ENCODE measurements at places on chromosomes 7 and 10. TPM values are rescaled to one million over a fixed set of nuclear protein-coding genes. Genes with fewer than 3 reads are reported as not detected.
A peak's percentile ranks its signal among the peaks of the same experiment; 100 is the strongest.

DNA sequence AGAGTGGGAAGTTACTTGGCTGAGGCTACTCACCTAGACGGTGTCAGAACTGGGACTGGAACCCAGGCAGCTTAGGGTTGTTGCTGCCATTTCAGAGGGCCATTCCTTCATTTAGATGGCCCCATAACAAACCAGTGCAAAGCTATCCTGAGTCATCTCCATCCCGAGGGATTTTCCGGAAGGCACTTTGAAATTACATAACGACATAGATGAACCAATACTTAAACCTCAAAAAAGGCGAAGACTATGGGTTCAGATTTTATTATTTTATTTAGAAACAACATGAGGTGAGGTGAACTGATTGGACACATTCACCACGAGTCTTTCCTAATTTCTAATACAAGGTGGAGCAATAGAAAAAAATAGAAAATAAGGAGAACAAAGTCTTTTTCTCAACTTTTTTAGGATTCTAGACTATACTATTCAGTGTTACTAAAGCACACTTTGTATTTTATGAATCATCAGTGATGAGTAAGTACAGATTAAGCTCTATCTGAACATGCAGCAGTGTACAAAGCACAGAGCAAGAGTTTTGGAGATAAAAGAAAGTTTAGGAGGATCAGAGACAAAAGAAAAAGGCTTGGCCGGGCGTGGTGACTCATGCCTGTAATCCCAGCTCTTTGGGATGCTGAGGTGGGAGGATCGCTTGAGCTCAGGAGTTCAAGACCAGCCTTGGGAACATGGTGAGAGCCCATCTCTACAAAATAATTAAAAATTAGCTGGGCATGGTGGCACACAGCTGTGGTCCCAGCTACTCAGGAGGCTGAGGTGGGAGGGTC, 79.5 kb upstream of the SVIL start:
- DNase-seq = no peak

DNA sequence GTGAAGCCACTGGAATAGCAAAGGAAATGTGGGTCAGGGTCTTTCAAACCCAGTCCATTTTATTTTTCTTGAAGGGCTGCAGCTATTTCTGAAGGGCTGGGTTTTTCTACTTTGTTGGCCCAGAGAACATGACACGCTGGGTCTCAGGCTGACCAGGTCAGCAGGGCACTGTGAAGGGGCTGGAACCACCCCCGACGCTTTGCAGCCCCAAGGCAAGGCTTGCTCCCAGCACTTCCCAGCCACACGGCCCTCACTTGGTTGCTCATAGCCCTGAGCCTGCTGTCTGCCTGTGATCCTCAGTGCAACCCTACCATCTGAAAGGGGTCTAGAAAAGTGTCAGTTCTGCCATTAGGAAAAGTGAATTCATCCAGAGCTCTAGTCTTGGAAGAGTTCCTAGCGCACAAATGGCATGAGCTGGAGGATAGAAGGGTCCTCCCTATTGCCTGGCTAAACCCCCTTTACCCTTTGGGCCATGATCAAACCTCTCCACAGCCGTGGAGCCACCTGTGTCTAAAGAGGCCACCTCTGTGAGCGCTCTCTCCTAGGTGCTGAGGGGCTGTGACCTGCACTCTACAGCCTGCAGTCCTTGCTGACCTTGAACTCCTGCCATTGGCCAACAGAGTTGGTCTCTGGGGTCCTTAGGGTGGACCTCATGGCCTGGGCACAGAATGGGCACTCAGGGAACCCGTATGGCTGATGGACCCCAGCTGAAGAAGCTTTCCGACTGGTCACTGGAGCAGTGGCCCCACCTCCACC, 132.0 kb downstream of the RGS10 start:
- DNase-seq = no peak

DNA sequence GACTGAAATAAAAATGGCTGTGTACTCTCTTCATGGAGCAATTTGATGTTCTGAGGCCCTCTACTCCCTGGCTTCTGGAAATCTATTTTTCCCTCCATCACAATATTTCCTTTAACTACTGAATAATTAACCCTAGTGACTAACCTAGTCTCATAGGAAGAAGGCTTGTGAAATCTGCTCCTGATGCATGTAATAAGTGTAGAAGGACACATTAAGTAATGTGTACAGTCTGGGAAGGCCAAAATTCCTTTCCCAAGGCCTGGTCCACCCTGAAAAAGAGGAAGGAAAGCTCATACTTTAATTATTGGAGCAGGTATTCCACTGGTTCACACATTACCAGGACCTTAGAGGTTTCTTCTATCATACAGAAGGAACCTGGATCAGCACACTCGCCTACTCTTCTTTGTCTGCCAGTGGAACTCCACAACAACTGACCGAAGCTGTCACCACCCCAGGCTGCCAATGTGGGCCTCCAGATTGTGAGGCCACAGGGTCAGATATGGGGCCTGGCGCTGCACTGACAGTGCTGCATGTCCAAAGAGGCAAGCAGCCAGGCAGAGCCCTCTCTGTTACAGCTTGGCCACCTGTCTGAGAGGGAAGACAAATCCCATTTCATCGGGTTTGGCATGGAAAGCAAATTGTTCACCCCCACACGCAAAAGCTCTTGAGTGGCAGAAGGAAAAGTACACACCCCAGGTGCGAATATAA, 54.4 kb upstream of the FAM133B start:
- DNase-seq = no peak

DNA sequence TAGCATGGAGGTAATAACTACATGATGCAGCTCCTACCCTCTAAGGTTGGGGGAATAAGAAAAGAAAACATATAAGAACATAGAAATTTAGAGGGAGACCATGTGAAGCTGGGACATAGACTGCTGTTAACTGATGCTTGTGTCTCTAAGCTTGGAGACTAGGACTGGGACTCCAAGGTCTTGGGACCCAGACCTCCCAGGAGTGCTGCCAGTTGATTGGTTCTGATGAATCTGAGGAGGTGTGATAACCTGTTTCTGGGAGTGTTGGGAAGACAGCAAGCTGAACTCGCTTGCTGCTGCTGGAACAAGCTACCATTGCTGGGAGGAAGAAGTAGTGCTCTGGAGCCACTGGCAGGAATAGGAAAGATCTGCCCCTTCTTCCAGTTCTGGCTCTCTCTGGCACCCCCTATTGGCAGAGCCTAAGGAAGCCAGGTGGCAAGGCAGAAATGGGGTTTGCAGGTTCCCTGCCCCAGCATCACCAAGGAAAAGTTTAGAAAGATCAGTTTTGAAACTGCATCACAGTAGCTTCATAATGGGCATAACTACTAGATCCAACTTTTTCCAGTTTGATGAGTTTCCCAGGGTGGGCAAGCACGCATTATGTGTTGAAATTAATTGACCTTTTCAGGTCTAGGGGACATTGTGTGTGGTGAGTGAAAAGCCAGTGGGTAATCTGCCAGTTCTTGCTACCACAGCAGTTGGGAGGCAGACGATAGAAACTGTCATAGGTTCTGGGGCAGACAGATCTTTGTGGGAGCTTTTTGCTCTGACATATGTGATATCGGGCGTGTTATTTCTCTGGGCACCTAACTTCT, 140.7 kb downstream of the SND1 start:
- peak; percentile 14 for DNase-seq

DNA sequence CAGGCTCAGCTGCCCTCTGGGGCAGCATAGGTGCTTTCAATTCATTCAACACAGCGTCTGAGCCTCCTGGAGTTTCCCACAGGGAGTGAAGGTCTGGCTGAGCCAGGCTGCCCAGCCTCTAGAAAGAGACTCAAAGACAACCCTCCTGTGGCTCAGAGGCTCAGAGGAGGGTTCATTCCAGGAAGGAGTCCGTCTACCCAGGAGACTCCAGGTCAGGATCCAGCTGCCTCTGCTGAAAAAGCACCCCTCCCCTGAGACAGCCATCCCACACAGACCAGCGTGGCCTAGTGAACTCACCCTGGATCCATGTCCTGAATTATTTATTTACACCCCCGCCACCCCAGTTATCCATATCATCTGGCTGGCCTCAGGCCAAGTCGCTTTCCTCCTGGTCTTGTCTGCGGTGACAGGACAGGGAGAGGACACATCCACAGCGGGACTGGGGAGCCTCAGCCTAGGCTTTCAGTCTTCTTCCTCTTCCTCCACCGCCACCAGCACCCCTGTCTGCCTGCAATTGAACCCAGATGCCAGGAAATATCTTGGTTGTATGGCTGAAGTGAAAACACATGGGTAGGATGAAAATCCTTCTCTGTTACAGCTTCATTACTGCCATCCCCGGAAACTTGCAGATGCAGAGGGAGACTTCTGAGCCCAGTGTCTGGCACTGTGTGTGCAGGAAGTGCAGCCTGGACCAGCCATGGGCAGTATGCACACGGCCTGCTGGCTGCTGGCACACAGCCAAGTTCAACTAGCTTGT, 44.0 kb upstream of the COL13A1 start:
- peak; percentile 75 for DNase-seq

- peak; percentile 58 for DNase-seq
Observed at GRCh38 chr10:23439961-23440889, 1.4 kb downstream of the OTUD1 start.

- peak; percentile 69 for DNase-seq
Observed at GRCh38 chr10:89373916-89374711, 3.7 kb upstream of the IFIT1B start.

DNA sequence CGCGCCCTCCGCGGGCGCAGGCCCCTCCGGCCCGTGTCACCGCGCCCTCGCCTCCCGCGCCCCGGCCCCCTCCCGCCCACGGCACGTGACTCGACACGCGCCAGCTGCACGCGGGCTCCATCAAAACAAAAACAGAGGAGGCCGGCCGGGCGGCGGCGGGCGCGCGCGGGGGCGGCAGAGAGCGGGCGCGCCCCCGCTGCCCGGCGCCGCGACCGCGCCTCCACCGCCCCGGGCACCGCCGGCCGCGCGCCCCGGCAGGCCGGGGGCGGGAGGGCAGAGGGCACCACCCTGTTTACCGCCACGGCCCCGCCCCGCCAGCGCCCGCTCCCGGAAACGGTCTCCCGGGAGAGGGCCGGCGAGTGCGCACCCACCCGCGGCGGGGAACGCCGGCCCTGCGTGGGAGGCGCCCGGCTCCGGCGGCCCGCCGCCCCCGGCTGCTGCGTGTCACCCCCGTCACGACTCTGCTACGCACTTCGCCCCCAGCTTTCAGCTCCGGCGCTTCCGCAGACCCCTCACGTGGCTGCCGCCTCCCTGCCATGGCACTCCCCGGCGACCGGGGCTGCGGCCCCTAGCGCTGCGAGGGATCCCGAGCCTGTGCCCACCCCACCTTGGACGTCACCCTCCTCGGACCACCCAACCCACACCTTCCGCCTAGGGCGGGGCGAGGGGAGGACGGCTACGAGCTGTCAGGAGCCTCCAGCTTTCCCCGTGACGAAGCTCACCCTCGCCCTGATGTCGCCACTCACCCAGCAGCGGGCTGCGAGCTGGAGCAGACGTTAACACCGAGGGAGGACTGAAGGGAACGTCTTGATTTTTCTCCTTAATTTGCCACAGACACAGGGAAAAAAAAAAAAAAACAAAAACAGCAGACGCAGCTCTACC, 221.6 kb upstream of the MKLN1 start:
- DNase-seq = peak; percentile 87

GRCh38 chr10:117578999-117579590, 36.5 kb downstream of the EMX2 start:
- no peak for DNase-seq

DNA sequence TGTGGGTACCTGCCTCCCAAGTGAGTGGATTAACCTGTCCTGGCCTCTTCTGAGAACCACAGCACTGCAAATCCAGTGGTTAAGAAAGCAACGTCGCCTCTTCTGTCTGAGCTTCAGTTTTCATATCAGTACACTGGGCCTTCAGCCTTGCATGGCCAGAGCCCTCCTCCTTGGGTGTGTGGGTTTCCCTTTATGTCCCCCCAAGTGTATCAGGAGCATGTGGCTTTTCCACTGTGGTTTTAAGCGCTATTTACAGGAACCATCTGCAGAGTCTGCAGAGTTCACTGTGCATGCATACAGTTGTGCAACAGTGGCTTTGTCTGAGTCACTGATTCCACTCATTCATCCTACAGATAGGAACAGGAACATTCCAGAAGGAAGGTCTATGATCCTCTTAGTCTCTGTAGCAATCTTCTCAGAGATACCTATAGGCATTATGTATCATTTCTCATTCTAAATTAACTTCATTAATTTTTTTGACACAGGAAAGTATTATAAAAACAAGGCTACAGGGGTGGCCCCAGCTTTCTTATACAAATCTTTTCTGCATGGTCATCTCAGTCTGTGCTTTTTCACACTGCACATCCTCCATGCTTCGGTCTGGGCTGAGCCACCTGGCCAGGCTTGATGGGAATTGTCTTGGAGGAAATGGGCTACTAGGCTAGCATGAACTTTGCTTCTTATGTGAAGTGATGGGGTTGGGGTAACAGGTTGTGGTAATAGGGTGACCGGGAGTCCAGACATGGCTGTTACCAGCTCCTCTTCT, 17.1 kb downstream of the MBL2 start:
- DNase-seq = peak; percentile 75

- DNase-seq = no peak
Observed at GRCh38 chr7:109956916-109957315, 1134.0 kb upstream of the LRRN3 start.

DNA sequence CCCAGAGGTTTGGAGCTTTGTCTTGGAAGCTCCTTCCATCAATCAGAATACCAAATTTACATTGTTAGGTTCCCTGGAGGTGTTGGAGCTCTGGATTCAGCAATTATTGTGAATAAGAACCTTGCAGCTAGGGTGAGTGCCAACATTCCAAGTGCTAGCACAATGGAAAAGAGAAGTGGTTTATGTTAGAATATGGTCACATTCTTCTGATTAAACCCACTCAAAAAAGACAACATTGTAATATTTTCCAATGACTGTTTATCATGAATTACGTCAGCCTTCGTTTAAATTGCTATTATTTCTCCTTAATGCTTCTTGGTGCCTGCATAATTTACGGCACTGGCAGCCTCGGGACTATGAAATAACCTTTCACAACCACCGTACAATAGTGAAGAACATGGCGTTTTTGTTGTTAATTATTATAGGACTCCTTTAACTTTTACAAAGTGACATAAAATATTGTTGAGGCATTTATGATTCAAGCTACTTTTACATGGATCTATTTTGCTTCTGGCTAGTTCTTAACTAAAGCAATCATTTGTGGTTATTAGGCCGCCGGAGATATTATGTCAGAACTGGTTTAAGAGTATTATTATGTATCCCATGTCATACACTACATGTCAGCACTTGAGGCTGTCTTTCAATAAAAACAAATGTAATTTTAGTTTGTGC, 117.7 kb downstream of the ARID5B start:
- DNase-seq = no peak

Gene CRHR2
- total RNA-seq = not detected

Gene MMP21
- total RNA-seq = not detected

Gene SYNPO2L
- not detected for total RNA-seq

Gene INSYN2A
- total RNA-seq = 0.97 TPM

Gene CTAGE4
- 5.8 TPM for total RNA-seq

Gene IPMK
- 17.5 TPM for total RNA-seq

Gene SUPV3L1
- total RNA-seq = 25.2 TPM

Gene TMEM236
- 1.4 TPM for total RNA-seq

Gene PDE6C
- 0.07 TPM for total RNA-seq

Gene SLC13A4
- not detected for total RNA-seq

Gene TMEM184A
- 23.4 TPM for total RNA-seq

Gene IFIT1B
- total RNA-seq = not detected

Gene GTF2IRD1
- 27.8 TPM for total RNA-seq
